Right lobe of liver (tissue), 6 donors: ENCODE measurements at places on chromosomes 2 and 18. TPM values are rescaled to one million over a fixed set of nuclear protein-coding genes. Genes with fewer than 3 reads are reported as not detected.

The SIX2 gene
- total RNA-seq, result not detected

The NR4A2 gene
- total RNA-seq, result 1.8 TPM

The PTPRN gene
- total RNA-seq, result 0.31 TPM

The SPHKAP gene
- not detected for total RNA-seq

The SALL3 gene
- not detected for total RNA-seq

The POTEC gene
- total RNA-seq, result not detected

The ARPC2 gene
- total RNA-seq, result 110 TPM

The GPR45 gene
- not detected for total RNA-seq

The DCDC2C gene
- not detected for total RNA-seq

The ZNF396 gene
- 1.5 TPM for total RNA-seq

The CPO gene
- total RNA-seq, result 0.24 TPM

The TXNDC2 gene
- not detected for total RNA-seq

The KIAA1328 gene
- total RNA-seq, result 2.0 TPM

The SOCS6 gene
- total RNA-seq, result 12.7 TPM

The IL36B gene
- not detected for total RNA-seq

The GPR155 gene
- 8.0 TPM for total RNA-seq

The ERFE gene
- 0.27 TPM for total RNA-seq

The ACP1 gene
- 67.6 TPM for total RNA-seq

The KLHL41 gene
- total RNA-seq, result 0.22 TPM

The PROM2 gene
- total RNA-seq, result 0.06 TPM

The NTSR2 gene
- not detected for total RNA-seq

The SCYGR7 gene
- not detected for total RNA-seq

The MGAT4A gene
- 12.4 TPM for total RNA-seq

The IL1F10 gene
- not detected for total RNA-seq

The HOXD3 gene
- not detected for total RNA-seq

The THUMPD2 gene
- 4.3 TPM for total RNA-seq

The CHPF gene
- total RNA-seq, result 39.8 TPM

The TRABD2A gene
- 1.00 TPM for total RNA-seq

The KCNK3 gene
- 0.43 TPM for total RNA-seq

The CCDC74A gene
- total RNA-seq, result 0.55 TPM

The SFT2D3 gene
- 4.7 TPM for total RNA-seq

The OSBPL6 gene
- total RNA-seq, result 2.5 TPM

The USP14 gene
- 23.2 TPM for total RNA-seq

The PASK gene
- total RNA-seq, result 3.8 TPM

The SP140 gene
- total RNA-seq, result not detected

The C2orf81 gene
- total RNA-seq, result 0.18 TPM

The DNAJC5G gene
- not detected for total RNA-seq

The CLEC4F gene
- not detected for total RNA-seq

The NAGK gene
- total RNA-seq, result 51.7 TPM

The LRRC30 gene
- not detected for total RNA-seq

The KLHL29 gene
- 10.2 TPM for total RNA-seq

The FAM124B gene
- 2.4 TPM for total RNA-seq
